ENCODE measurements at places on chromosomes 3 and 15. TPM values are rescaled to one million over a fixed set of nuclear protein-coding genes. Genes with fewer than 3 reads are reported as not detected.
A peak's percentile ranks its signal among the peaks of the same experiment; 100 is the strongest.

DNA sequence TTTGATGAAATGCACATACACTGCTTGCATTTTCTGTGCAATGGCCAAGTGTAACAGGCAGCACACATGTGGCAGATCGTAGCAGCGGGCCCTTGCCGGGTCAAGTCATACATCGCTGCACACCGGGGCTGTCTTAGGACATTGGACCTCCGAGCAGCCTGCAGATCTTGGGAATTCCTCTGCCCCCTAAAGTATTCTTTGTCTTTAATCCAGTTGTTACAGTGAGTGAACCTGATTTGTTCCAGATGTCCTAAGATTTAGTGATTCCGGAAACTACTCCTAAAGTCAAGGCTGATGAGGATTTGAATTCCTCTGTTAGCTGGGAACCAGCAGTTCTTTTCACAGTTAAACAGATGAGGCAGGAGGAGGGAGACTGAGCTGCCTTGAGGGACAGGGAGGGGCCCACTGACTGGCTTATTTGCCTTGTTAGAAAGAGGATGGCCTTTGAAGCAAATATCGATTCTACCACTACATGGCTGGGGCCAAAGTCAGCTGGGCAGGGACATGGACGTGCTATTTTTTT lies 190.7 kb upstream of the CTDSPL start:
- DNase-seq: no peak

DNA sequence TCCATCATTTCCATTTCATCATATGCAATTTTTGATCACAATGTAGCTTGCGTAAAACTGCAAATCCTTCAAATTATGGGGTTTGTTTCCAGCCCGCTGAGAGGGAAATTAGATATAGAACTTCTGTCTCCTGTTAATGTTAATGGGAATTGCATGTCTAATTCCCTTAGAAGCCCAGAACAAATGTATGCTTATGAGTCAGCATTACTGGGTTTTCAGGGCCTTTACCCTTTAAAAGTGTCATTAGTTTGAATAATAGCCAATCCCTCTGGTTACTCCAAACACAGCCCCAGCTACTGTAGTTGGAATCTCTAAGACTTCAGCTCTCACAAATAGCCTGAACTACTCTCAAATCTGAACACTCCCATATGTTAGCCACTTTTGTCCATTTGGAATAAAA lies 439.4 kb downstream of the C3orf38 start:
- DNase-seq: peak; percentile 1

CFAP91 gene
- 0.10 TPM for total RNA-seq

DNA sequence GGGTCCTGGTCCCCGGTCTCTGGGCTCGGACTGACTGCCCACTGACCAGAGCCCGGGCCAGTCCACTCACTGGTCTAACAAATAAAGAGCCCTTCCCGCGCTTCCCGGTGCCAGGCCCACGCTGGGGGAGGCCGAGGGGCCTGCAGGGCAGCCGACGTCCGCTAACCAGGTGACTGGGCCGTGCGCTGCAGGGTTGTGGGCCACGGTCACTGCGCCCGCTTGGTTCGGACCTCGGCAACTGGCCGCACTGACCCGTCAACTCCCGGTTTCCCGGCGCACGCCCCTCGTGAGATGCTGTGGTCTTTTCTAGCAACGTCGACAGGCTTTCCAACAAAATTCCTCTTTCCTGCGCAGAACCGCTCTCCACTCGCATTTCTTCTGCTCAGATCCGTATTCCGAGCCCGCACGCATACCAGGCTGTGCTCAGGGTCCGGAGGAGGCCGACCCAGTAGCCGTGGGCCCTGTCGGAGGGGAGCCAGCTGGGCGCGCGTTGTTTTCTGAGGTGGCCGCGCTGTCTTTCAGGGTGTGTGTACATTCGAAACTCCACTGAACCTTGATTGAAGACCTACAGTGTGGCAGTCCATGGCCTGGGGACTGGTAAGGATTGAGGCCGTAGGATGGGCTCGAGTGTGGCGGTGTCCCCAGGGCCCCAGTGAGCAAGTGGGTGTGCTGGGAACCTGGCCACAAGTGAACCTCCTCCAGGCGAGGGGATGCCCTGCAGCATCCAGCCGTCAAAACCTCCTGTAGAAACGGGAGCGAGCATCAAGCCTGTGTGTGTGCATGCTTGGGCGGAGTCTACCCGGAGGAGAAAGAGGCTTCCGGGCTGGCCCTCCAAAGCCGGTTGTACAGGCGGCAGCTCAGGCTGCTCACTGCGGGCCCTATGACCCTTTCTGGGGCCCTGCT lies 875 bp upstream of the NT5DC2 start:
- no peak for DNase-seq

GRCh38 chr3:73365756-73366397 lies 258.9 kb downstream of the PDZRN3 start:
- no peak for DNase-seq

DNA sequence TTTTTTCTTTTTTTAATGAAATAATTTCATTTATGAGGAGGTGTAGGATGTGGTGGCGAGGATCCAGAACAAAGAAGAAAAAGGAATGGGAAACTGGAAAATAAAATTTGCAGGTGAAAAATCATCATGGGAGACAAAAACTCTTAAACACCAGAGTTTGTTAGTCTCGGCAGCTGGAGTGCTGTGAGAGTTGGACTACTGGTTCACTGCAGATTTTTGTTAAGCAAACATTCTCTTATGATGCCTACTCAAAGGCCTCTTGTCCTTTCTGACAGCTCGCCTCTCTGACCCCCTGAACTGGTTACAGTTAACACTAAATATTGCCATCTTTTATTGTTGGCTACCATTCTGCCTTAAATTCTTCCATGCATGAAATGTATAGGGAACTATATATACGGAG lies 152.4 kb upstream of the DPH6 start:
- DNase-seq: no peak

IRAK2 gene
- total RNA-seq: 8.1 TPM

DNA sequence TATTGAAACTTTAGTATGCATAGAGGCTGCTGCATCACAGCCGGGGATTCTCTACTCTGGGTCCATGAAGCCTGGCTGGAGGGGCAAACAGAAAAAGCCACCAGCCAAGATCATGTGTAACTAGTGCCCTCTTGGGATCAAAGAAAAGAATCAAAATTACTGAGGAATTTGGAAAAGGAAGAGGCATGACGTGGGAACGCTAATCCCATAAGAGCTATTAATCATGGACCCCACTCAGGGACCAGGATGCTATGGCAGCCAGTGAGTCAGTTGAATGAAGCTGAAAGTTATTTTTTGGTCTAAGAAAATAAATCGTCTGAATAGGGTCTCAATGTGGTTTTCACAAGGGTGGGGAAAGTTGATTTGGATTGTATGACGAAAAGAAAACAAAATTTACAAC lies 1165.1 kb downstream of the ROBO2 start:
- DNase-seq: peak; percentile 45

DAZL gene
- total RNA-seq: not detected

- DNase-seq: peak; percentile 3
These were observed 1.7 kb downstream of the SLMAP start for GRCh38 chr3:57757642-57758297.

- no peak for DNase-seq
These were observed 415.4 kb downstream of the RBMS3 start for GRCh38 chr3:29696311-29696710.

SNX22 gene
- 1.6 TPM for total RNA-seq

SLC22A14 gene
- not detected for total RNA-seq

MAGEL2 gene
- total RNA-seq: 2.2 TPM

TMC3 gene
- 0.06 TPM for total RNA-seq

GRCh38 chr3:184808021-184808420 lies 3.9 kb upstream of the VPS8 start:
- DNase-seq: peak; percentile 77

DNA sequence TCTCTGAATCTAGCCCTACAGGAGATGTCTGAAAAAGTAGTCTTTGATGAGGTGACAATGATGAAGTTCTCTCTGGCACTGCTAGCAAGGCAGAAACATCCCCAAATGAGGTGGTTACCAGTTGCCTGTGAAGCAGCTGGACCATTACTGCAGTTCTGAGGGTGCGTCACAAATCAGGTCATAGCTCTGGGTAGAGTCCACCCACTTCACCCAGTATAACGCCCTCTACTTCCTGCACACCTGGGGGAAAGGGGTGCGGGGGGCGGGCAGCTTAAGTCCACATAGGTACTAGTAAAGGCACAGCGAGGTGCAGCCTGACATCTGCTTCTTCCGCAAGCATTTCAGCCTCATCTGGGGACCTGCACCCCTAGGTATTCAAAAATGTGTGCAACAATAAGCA lies 13.4 kb upstream of the SATB1 start:
- DNase-seq: no peak

GRCh38 chr15:62444104-62445022 lies 279.3 kb upstream of the C2CD4B start:
- DNase-seq: no peak

DNA sequence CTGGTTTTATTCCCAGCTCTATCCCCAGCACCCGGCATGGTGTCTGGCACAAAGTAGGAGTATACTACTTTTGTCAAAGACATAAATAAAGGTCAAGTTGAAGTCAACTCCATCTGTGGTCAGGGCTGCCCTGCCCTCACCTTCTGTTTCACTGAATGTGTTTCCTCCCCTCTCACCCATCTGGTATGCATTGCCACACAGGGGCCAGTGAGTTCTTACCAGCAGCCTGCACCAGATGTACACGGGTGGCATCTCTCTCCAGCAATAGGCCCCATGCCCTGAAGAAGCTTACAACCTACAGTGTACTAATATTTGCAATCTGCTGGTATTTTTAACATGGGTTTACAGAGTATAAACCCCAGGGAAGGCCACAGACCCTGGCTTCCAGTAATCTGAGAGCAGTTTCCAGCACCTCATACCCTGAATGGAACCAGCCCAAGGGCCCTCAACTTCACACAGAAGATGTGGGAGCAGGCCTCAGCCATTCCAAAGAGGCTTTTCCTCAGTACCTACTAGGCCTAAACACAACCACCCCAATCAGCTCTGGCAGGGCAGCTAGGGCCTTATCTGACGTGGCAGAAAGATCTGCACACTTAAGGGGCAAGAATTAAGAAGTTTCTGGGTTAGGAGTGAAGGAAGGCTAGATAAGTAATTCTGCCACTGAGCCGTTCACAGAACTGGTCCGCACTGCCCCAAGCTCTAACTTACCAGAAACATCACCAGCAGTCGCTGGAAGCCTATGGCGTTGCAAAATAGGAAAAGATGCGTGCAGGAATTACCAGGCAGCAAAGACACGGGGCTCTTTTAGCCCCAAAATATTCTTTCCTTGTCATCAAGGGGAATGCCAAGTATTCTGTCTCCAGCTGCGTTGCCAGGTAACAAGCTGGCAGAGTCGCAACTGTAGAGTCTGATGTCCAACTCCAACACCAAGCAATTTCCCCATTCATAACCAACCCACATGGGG lies 2.1 kb downstream of the IDH2 start:
- no peak for DNase-seq

DNA sequence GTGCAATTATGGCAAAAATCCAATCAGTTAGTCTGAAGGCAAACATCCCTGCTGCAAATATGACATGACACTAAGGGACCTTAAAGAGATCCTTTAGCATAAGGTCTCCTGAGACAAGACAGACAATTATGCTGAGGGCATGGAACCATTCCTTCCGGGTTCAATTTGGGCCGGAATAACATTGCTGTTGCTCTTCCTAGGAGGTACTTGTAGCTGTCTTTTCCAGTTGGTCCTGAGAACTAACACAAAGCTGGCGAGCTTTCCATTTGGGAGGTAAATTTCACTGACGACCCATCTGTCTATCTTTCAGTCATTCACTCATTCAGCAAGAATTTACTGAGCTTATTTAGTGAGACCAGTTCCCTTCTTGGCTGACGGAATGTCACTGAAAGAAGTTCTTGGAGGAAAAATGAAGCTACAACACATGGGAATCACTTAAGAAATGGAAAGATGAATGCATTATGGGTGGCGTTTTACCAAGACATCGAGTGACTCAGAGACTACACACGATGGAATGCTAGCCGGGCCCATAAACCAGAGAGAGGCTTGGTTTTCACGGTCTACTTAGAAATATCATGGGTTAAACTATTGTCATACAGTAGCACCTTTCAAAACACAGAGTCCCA lies 215.5 kb downstream of the PDZRN3 start:
- no peak for DNase-seq

GRCh38 chr3:61562042-61562720 lies 810 bp downstream of the PTPRG start:
- no peak for DNase-seq

GRCh38 chr3:57064001-57064400 lies 3.5 kb downstream of the SPATA12 start:
- DNase-seq: no peak

CFAP100 gene
- total RNA-seq: not detected

BLOC1S6 gene
- total RNA-seq: 70.2 TPM

DNA sequence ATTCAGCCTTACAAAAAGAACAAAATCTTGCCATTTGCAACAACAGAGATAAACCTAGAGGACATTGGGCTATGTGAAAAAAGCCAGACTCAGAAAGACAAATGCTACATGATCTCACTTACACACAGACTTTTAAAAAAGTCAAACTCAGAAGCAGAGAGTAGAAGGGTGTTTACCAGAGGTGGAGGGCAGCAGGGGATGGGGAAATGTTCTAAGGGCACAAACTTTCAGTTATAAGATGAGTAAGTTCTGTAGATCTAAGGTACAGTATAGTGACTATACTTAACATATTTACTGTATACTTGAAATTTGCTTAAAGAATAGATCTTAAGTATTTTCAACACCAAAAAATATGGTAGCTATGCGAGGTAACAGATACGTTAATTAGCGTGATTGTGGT lies 3.0 kb downstream of the MYEF2 start:
- DNase-seq: no peak

DNA sequence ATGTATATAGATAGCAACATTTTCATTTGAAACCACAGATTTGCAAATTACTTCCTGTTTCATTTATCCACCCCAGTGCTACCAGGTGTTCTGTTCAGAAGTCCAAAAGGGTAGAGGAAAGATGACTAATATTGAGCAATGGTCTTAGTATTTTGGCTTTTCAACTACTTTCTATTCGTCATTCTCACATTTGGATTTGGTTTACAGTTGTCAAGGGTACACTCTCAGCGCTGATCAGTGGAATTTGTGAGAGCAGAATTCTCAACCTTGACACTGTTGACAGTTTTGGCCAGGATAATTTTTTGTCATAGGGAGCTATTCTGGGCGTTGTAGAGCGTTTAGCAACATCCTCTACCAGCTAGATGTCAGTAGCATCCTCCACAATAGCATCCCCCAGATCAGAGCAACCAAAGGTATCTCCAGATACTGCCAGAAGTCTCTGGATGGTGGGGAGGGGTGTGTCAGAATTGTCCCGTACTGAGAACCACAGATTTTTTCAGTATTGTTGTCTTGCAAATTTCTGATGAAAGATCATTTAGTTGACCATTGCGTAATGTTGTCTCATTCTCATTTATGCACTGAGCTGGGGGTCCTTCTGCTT lies 4.2 kb downstream of the HMCES start:
- DNase-seq: no peak

GRCh38 chr3:127720985-127721935 lies 48.5 kb downstream of the ABTB1 start:
- DNase-seq: no peak

- DNase-seq: no peak
These were observed 8.2 kb downstream of the TBC1D23 start for GRCh38 chr3:100269001-100269400.

RBP2 gene
- not detected for total RNA-seq

DNA sequence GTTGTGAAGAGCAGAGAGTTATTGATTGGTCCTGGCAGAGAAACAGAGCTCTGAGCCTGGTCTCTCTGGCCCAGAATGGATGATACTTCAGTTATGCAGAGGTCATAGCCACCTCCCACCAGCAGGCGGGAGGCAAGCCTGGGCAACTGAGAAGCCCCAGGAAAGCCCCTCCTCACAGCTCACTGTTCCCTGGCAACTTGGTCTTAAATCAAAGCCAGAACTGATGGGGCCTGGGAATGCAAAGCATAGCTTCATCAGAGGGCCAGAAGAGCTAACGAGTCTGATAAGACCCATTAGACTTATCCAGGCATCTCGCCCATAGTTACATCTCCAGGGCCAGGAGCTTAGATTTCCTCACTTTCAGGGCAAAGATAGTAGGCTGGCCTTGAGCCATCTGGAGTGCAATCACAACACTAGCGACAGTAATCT lies 5.5 kb upstream of the COLQ start:
- DNase-seq: peak; percentile 6

Measured in SJCRH30 (cell line).